ENCODE measurements at places on chromosomes 2 and 18.

- DNase-seq: no peak
Observed at GRCh38 chr2:138086576-138086975, 122.3 kb downstream of the HNMT start.

- DNase-seq: no peak
Observed at GRCh38 chr18:46338766-46339165, 234.6 kb downstream of the HAUS1 start.

DNA sequence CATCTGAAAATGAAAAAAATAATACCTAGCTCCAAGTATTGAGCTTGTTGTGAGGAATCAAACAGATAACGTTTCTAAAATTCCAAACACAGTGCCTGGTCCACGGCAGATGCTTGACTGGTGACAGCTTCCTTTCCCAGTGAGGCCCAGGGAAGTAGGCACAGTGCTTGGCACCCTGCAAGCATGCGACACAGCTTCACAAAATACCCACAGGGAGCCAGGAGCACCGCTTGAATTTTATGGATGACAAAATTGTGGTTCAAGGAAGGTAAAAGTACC is 205.1 kb upstream of the TNP1 start:
- DNase-seq: no peak

GRCh38 chr18:63422864-63423304 is 608 bp upstream of the VPS4B start:
- no peak for DNase-seq

GRCh38 chr2:159807183-159808031 is 9.4 kb upstream of the CD302 start:
- peak; percentile 36 for DNase-seq
